ENCODE measurements at places on chromosomes 16 and 17.

GRCh38 chr16:782766-783403, 5.3 kb downstream of the RPUSD1 start:
- DNase-seq = no peak

- no peak for DNase-seq
Observed at GRCh38 chr17:79622776-79623175, 11.9 kb upstream of the RBFOX3 start.

- no peak for DNase-seq
Observed at GRCh38 chr17:80116276-80116920, 15.0 kb downstream of the GAA start.

GRCh38 chr17:49071106-49071505, 61.5 kb upstream of the B4GALNT2 start:
- no peak for DNase-seq

DNA sequence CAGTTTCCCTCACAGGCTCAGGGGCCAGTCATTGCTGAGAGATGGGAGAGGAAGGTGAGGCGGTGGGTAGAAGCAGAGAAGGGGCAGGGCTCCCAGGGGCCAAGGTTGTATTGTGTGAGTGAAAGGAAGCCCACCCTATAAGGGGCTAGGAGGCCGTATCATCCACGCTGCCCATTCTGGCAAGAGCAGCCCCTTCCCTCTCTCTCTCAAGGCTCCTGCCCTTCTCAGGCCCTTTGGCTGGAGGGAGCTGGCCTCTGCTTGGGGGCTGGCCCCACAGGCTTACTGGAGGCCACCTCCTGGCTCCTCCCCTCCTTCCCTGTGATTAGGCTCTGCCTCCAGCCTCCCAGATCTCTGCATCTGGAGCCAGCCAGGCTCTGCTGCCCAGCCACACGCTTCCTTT, 7.6 kb downstream of the TBKBP1 start:
- no peak for DNase-seq

All from CD8-positive, alpha-beta memory T cell (primary cell).